ENCODE measurements at places on chromosomes 3 and 15. TPM values are rescaled to one million over a fixed set of nuclear protein-coding genes. Genes with fewer than 3 reads are reported as not detected.

SV2B gene
- total RNA-seq = 3.2 TPM

DNA sequence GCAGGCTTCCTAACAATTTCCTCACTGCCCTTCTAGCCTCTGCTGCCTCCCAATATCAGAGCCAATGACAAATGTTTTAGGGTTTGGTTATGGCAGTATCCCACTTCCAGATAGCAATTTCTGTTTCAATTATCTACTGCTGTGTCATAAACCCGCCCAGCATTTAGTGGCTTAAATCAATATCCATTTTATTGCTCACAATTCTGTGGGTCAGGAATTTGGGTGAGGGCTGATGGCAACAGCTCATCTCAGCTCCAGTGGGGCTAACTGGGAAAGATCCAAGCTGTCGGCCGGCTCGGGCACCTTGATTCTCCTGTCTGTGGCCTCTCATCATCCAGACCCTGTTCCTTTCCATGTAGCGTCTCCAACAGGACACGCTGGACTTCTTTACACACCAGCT is 85.3 kb upstream of the GOLGA8J start:
- no peak for DNase-seq
- no peak overlapping the region for H3K27ac ChIP-seq
- no peaks in the 10 kb centered on the region for H3K27me3 ChIP-seq
- no peaks in the 10 kb centered on the region for H3K36me3 ChIP-seq
- no peak overlapping the region for H3K4me3 ChIP-seq

DNA sequence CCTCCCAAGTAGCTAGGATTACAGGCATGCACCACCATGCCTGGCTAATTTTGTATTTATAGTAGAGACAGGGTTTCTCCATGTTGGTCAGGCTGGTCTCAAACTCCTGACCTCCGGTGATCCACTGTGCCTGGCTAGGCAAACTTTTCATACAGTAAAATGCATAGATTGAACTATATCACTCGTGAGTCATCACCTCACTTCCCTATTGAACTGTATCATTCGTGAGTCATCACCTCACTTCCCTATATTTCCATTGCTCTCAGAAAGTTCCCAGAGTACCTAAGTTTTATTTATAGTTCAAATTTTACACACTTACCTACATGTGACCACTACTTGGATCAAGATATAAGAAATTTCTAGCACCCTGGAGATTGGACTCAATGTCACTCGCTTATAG is 73.6 kb upstream of the ACAD9 start:
- H3K4me1 ChIP-seq = peaks cover 13% of the 10 kb centered on the region
- H3K36me3 ChIP-seq = peaks cover 49% of the 10 kb centered on the region
- H3K4me3 ChIP-seq = no peak overlapping the region
- peak overlapping the region; percentile 2 for H3K27ac ChIP-seq
- no peaks in the 10 kb centered on the region for H3K27me3 ChIP-seq

- no peak for DNase-seq
- H3K4me3 ChIP-seq = no peak overlapping the region
- no peak overlapping the region for H3K27ac ChIP-seq
Observed at GRCh38 chr15:47801522-47801921, 84.2 kb downstream of the SEMA6D start.

TICRR gene
- total RNA-seq = 3.5 TPM

DNA sequence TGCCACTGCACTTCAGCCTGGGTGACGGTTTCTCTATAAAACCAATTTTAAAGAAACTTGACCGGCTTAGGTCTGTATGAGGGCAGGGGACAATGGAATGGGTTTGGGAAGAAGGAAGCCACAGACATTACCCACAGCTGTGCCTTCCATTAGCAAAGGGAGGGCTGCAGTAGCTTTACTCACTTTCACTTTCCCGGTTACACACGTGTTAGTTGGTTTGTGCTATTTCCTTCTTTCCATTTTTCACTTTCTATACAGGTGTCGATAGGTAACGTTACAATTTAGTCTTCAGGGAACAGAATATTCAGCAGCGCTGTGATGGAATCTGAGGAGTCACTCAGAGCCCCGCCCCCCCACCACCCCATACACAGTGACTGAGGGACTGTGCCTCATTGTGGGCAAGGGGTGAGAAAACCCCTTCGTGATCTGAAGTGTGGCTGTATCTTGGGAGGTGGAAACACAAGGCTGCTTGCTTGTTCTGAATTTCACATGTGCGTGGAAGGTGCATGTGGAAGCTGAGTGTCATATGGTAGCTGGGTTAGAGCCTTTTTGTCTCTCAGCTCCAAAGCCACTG is 44.8 kb upstream of the RPL32 start:
- DNase-seq = no peak
- peaks cover 22% of the 10 kb centered on the region for H3K4me1 ChIP-seq
- peaks cover 3% of the 10 kb centered on the region for H3K27me3 ChIP-seq
- no peaks in the 10 kb centered on the region for H3K36me3 ChIP-seq

DNA sequence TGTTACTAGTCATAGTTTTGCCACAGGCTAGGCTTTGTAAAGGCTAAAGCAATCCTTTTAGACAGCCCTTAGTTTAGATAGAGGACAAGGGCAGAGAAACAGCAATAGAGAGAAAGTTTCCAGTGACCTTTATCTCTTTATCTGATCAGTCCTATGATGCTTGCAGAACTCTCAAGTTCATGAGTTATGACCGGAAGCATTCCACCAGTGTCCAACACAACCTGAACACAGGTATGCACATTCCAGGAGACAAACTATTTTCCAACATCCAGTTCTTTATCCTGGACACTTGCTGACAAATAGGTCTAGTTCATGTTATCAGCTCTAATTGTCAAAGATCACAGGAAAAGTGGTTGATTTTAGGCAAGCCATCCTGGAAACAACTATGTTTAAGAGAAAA is 422.2 kb downstream of the MAGI1 start:
- no peak for DNase-seq
- no peak overlapping the region for H3K27ac ChIP-seq
- no peak overlapping the region for H3K4me3 ChIP-seq
- no peaks in the 10 kb centered on the region for H3K36me3 ChIP-seq
- no peaks in the 10 kb centered on the region for H3K4me1 ChIP-seq
- no peaks in the 10 kb centered on the region for H3K27me3 ChIP-seq

GRCh38 chr3:38120693-38121450 is 16.1 kb downstream of the ACAA1 start:
- no peak for DNase-seq
- H3K27me3 ChIP-seq = no peaks in the 10 kb centered on the region
- no peaks in the 10 kb centered on the region for H3K4me1 ChIP-seq
- H3K4me3 ChIP-seq = no peak overlapping the region

GRCh38 chr3:111723293-111724215 is 128.4 kb upstream of the ZBED2 start:
- no peaks in the 10 kb centered on the region for H3K4me1 ChIP-seq
- H3K27ac ChIP-seq = no peak overlapping the region
- no peak overlapping the region for H3K4me3 ChIP-seq
- H3K36me3 ChIP-seq = peaks cover 12% of the 10 kb centered on the region
- DNase-seq = no peak

GRCh38 chr3:17730318-17730967 is 12.0 kb downstream of the TBC1D5 start:
- no peaks in the 10 kb centered on the region for H3K4me1 ChIP-seq
- H3K27ac ChIP-seq = no peak overlapping the region
- no peaks in the 10 kb centered on the region for H3K27me3 ChIP-seq
- no peak for DNase-seq

DNA sequence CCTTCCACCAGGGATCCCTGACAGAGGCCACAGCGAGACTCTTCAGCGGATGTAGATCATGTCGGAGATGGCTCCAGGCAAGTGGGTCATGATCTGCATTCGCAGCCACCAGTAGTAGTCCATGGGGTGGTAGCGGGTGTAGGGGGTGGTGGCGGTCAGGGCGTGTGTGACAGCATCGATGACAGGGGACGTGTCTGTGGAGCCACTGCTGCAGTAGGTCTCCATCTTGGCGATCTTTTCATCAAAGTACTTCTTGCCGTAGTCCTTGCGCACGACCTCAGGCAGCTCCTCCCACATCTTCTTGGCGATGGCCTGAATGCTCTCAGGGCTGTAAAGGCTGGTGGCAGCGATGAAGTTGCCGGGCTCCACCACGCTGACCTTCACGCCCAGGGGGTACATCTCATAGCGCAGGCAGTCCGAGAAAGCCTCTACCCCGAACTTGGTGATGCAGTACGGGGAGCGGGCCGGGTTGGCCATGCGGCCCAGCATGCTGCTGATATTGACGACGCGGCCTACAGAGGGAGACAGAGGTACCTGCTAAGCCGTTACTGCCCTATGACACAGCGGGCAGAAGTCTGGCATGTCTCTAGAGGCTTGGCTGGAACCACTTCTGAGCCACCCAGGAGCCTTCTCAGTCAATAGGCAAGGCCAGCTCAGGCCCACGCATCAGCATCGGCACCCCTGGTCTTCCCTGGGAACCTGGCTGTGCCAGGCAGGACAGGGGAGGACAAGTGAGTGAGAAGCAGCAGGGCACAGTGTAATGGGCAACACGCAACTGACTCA is 43.7 kb downstream of the BDH1 start:
- H3K36me3 ChIP-seq = peaks cover 31% of the 10 kb centered on the region
- peaks cover 3% of the 10 kb centered on the region for H3K27me3 ChIP-seq
- peaks cover 3% of the 10 kb centered on the region for H3K4me1 ChIP-seq

CYFIP1 gene
- total RNA-seq = 19.6 TPM

DNA sequence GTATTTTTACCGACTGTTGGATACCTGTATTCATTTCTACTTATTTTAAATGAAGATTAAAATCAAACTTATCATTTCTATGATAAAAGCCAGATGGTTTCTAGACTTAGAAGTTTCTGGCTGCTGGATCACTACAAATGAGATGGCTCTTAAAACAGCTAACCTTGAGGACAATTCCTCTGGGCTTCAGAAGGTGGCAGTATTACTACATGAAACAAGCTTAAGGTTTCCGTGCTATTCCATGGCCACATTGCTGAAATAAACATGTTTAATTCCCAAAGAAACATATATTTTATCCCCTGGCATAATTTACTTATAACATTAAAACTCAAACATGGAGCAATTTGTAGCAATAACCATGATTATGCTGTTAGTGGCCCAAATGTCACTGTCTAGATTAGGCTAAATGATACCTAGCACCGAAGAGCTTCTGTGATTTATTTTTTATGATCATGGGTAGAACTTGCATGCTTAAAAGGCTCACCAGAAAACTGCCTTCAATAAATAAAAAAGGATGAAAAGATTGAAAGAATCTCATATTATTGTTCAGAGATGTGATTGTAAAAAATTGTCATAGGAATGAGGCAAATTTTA is 204.0 kb upstream of the NANOGP8 start:
- DNase-seq = no peak
- H3K27ac ChIP-seq = no peak overlapping the region
- H3K27me3 ChIP-seq = no peaks in the 10 kb centered on the region
- no peak overlapping the region for H3K4me3 ChIP-seq
- H3K36me3 ChIP-seq = no peaks in the 10 kb centered on the region

GRCh38 chr3:42463093-42463492 is 39.4 kb upstream of the VIPR1 start:
- H3K36me3 ChIP-seq = no peaks in the 10 kb centered on the region
- no peaks in the 10 kb centered on the region for H3K4me1 ChIP-seq
- H3K27ac ChIP-seq = no peak overlapping the region
- no peaks in the 10 kb centered on the region for H3K27me3 ChIP-seq
- no peak overlapping the region for H3K4me3 ChIP-seq
- DNase-seq = no peak

GRCh38 chr3:191296041-191296541 is 33.1 kb upstream of the CCDC50 start:
- H3K4me3 ChIP-seq = no peak overlapping the region
- no peak for DNase-seq
- no peak overlapping the region for H3K27ac ChIP-seq
- H3K4me1 ChIP-seq = no peaks in the 10 kb centered on the region

- no peak for DNase-seq
- peak overlapping the region; percentile 58 for H3K27ac ChIP-seq
- H3K27me3 ChIP-seq = no peaks in the 10 kb centered on the region
- no peaks in the 10 kb centered on the region for H3K36me3 ChIP-seq
Observed at GRCh38 chr3:100040451-100041225, 73.7 kb downstream of the FILIP1L start.

GRCh38 chr15:39029741-39030140 is 465.1 kb upstream of the RASGRP1 start:
- no peak for DNase-seq
- H3K27ac ChIP-seq = no peak overlapping the region
- H3K36me3 ChIP-seq = no peaks in the 10 kb centered on the region
- H3K4me3 ChIP-seq = no peak overlapping the region
- no peaks in the 10 kb centered on the region for H3K27me3 ChIP-seq

GRCh38 chr3:156615592-156616173 is 58.7 kb upstream of the TIPARP start:
- no peaks in the 10 kb centered on the region for H3K36me3 ChIP-seq
- no peaks in the 10 kb centered on the region for H3K27me3 ChIP-seq
- H3K27ac ChIP-seq = no peak overlapping the region
- DNase-seq = no peak
- H3K4me3 ChIP-seq = no peak overlapping the region

UPK1B gene
- 0.52 TPM for total RNA-seq

DNA sequence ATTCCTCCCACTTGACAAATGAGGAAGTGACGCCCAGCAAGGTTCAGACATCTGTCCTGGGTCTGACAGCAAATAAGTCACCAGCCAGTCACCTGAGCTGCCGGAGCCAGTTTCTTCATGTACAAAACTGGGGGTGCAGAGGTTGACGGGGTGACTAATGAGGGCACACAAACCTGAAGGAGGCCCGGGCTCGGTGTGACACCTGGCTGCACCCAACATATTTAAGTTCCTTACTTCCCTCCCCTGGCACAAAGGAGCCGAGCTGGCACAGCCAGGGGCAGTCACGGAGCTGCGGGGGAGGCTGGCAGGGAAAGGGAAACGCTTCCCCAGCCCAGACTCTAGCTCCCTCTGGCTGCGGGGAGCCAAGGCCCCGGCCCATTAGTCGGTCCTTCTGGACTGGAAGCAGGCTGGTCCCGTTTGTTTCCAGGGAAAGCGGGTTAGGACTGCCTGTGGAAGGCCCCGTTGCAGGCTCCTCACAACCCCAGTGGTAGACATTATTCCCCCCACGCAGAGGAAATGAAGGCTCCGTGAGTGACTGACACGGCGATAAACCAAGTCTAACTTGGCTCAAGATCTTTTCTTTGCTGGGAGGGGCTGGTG is 2.3 kb downstream of the FBXL22 start:
- H3K4me3 ChIP-seq = peak overlapping the region; percentile 63
- no peak for DNase-seq
- H3K36me3 ChIP-seq = no peaks in the 10 kb centered on the region

DNA sequence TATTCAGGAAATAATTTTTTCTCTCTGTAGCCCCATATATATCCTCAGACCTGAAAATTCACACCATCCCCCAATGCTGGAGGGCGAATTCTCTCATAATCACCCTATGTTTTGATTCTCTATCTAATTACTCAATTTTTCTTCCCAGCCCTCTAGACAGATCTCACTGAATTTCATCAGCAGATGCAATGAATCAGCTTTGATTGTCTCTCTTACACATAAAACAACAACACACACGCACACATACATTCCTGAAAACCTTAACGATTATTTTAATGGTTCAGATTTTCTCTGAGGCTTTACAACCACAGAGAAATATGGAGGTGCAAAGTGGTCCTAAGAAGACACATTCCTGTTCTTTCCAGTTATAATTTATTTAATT is 11.1 kb downstream of the RBMS3 start:
- H3K27me3 ChIP-seq = no peaks in the 10 kb centered on the region
- no peak overlapping the region for H3K27ac ChIP-seq
- no peaks in the 10 kb centered on the region for H3K4me1 ChIP-seq
- DNase-seq = no peak
- no peaks in the 10 kb centered on the region for H3K36me3 ChIP-seq
